ENCODE measurements at places on chromosomes 2 and 18.

- DNase-seq: no peak
Measured at GRCh38 chr2:119549241-119549640, 5.0 kb downstream of the CFAP221 start.

- DNase-seq: no peak
Measured at GRCh38 chr18:14781671-14782070, 33.7 kb downstream of the ANKRD30B start.

GRCh38 chr2:171469176-171469575 lies 35.1 kb downstream of the DCAF17 start:
- no peak for DNase-seq

DNA sequence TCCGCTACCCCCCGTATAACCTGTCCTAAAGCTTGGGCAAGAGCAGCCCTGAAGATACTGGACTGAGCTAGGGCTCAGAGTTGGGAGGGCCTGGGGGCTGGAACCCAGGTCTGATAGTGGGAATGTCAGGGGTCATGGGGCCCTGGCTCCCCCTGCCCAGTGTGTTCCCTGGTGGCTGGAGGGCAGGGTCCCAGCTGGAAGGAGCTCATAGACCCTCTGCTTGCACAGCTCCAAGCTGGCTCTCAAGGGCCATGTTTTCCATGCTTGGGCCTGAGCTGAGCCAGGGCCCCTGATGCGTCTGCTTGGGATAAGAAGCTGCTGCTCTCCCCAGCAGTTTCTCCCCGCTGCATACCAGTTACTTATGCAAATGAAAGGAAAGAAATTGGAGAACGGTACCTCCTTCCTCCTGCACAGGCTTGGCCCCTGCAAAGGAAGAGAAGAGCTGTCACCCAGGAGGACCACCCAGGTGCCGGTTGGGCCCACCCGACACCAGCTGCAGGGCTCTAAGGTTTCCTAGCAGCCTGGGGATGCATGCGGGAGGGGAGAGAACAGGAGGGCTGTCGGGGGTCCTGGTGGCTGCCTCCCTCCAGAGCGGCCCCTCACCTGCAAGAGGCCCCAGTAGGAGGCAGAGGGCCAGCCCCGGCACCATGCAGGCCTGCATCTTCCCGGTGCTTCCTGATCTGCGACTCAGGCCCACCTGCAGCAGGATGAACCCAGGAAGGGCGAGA lies 628 bp downstream of the OTOS start:
- DNase-seq: no peak

GRCh38 chr2:145260081-145260480 lies 740.2 kb upstream of the ZEB2 start:
- DNase-seq: no peak

DNA sequence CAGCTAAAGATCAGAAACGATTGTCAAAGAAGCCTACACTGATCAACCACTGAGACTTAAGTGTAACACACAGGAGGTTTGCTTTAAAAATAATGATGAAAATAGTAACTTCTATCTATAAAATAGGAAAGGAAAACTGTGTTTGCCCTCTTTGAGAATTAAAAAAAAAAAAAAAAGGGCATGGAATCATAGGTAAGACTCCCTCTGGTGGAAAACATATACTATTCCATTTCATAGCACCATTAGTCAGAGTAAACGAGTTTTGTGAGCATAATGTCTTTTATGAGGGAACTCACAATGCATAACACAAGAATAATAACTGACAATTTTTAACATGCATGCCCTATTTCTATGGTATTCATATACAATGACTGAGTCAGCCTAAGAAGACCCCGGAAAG lies 36.3 kb downstream of the SLC35F5 start:
- DNase-seq: no peak

DNA sequence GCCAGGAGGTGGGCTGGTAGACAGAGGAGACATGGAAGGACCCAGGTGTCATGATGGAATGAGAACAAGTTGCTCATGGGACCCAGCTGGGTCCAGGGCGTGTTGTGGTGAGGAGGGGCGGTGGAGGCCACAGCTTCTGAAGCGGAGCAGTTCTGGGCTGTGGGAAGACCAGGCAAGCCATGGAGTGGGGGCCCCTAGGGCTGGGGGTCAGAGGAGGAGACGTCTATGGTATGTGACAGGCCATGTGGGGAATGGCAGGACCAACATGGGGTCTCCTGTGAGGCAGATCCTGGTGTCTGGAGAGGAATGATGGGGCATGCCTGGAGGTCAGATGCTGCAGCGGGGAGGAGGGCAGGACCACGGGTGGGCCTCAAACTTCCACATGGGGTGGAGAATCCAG lies 16.9 kb downstream of the MYO7B start:
- DNase-seq: no peak

GRCh38 chr18:9086624-9087023 lies 15.9 kb upstream of the NDUFV2 start:
- no peak for DNase-seq

Data from CD4-positive, alpha-beta T cell (primary cell).